Activated T-cell treated with anti-CD3 and anti-CD28 coated beads for 1 hour (primary cell): ENCODE measurements at places on chromosomes 7 and 10.

DNA sequence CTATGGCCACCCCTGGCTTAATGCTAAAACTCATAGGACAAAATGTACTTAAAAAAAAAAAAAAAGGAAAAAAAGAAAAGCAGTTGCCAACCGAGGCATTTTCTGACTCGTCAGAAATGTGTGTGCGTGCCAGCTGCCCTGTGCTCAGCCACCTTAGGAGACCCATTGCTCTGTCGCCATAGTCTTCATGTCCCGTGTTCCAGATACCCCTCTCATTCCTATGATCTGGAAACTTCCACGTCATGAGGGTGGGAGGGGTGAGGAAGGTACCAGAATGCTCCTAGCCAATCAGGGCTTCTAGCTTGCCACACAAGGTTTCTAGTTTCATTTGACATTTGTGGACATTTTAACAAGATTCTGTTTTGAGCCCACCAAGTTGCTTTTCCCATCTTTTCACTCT lies 212.9 kb downstream of the TCF7L2 start:
- DNase-seq = no peak

- DNase-seq = no peak
Observed at GRCh38 chr10:25831080-25831479, 102.9 kb upstream of the MYO3A start.

GRCh38 chr7:80816806-80817205 lies 102.0 kb downstream of the SEMA3C start:
- no peak for DNase-seq

DNA sequence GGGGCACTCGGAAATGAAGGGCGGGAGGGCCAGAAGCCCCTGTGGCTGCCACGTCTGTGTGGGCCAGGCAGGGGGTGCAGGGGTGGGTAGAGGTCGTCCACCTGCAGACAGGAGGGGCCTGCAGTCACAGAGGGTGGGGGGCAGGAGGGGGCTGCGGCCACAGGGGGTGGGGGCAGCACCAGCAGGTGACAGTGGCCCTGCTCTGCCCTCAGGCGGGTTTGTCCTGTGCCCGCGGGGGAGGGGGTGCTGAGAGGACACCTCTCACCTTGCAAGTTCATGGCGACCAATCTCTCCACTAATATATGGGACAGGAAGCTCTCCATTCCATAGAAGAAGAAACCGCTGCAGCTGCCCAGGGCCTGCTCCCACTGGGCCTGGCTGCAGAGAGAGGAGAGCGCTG lies 26.6 kb upstream of the NKX6-2 start:
- no peak for DNase-seq

DNA sequence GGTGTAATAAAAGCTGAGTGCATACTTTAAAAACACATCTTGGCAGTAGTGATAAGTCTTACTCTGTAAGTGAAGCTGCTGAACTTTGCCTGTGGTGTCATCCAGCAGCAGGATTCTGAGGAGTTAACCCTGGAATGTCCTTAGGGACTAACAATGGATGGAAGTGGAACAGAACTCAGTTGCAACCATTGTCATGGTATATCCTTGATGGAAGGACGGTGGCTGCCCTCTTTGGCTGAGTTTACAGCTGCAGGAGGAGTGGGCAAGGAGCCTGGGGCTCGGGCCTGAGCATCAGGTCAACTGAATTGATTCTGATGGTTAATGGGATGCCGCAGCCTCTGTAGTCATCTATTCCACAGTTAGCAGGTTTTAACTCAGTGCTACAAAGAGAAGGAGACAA lies 56.2 kb downstream of the MRC1 start:
- no peak for DNase-seq

- no peak for DNase-seq
Observed at GRCh38 chr10:118851062-118852035, 96.6 kb upstream of the CACUL1 start.

GRCh38 chr10:71569775-71570588 lies 149.6 kb downstream of the C10orf105 start:
- DNase-seq = peak; percentile 79

DNA sequence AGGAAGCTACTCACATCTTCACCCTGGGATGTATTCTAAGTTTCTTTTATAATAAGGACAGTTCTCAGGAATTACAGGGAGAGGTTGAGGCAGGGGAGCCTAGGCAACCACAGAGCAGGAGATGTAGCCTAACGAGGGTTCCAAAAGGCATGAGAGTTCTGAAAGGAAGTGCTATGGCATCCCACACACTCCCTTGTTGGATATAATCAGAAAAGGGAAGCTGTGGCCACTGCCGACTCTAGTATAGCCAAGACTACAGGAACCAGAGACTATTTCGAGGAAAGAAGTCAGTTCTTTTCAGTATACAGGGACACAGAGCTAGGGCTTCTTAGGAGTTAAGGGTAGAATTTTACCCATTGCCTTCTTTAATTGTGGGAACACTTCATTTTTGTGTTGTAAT lies 11.0 kb downstream of the PRR15 start:
- no peak for DNase-seq

DNA sequence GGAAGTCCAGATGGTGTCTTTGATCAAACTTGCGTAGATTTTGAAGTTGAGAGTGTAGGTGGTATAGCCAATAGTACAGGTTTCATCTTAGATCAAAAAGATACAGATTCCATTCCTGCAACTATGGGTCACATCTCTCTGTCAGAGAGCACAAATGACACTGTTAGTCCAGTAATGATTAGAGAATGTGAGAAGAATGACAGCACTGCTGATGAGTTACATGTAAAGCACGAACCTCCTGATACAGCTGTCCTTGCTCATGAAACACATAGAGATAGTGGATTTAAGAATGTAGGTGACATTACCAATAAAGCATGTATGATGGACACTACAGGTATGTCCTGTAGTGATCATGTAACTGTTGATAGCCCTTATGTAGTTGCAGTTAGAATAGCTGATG lies 59.1 kb downstream of the LOXL4 start:
- no peak for DNase-seq

DNA sequence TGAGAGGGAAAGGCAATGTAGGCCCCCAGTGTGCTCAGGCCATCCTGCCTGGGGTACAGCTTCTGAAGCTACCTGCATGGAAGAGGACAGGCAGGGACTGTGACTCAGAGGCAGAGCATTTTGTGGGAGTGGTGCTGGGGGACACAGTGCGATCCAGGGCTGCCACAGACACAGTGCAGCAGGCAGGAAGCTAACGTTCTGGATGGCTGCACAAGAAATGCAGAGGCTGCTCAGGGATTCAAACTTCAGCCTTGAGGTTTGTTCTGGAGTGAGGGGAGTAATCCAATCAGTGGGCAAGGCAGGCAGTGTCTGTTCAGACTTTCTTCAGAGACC lies 648.0 kb upstream of the IGFBP3 start:
- DNase-seq = no peak

- no peak for DNase-seq
Observed at GRCh38 chr10:101888251-101888949, 44.8 kb upstream of the KCNIP2 start.

GRCh38 chr10:34996843-34997242 lies 93.3 kb downstream of the CUL2 start:
- DNase-seq = no peak

GRCh38 chr7:74344786-74345185 lies 55.6 kb downstream of the CLIP2 start:
- DNase-seq = no peak

GRCh38 chr10:68095153-68095552 lies 14.1 kb upstream of the MYPN start:
- DNase-seq = no peak

GRCh38 chr10:102114861-102115618 lies 5.1 kb downstream of the LDB1 start:
- peak; percentile 82 for DNase-seq

DNA sequence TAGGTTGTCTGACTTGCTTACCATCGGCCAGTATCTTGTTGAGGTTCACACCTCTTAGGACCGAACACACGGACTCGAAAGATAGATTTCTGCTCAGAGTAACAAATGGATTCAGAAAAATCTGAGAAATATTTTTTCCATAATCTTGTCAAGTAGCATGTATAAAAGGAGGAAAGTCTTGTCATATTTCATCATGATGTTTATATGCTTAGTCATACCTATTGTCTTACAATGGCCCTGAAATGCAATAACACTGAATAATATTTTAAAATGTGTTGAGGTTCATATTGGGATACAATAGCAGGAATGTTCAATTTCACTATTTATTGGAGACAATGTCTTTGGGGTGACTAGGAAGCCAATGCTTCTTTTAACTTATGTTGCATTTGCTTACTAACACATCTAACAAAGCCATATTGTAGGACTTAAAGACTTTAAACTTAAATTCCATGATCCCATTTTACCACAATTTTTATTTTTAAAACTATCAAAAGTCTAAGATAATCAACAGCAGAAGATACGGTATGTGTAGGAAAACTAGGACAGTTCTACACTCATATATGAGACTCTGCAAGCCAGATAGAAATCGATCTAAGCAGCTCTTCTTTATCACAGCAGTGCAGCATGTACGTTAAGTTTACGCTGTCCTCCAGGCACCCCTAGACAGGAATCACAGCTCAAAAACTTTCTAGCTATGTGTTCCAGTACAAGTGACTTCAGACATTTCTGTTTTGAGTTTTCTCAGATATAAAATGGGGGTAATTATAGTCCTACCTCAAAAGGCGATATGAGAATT lies 135.7 kb upstream of the CAV2 start:
- no peak for DNase-seq

DNA sequence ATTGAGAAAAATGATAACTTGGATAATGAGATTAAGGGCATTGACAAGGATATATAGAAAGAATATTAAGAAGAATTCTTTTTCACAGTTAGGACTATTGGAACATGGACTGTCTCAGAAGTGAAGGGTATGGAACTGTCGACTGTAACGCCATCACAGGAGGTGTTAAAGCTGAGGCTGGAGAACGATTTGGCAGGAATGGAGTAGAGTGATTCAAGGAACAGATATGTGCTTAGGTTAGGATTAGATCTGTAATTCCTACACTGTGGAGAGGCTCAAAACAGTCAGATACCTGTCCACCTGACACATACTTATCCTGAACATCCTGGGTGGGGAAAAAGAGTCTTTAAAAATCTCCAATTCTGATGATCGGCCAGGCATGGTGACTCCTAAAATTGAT lies 30.9 kb downstream of the RHOBTB1 start:
- no peak for DNase-seq

DNA sequence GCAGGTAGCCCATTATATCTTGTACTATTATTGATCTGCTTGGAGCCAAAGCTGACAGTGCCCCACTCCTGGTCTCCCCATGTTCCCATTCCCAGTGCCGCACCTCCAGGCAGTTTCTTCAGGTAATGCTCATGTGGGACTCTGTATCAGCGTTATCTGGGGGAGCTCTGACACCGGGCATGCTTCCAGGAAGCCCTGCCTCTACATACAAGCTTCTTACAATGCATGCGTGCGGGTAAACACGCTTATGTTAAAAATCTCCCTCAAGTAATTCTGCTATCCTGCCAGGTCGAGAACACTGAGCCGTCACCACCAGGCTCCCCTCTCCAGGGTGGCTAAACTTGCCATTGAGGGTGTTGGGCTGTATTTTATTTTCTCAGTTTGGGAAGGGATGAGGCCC lies 61.6 kb upstream of the LBX1 start:
- DNase-seq = no peak

DNA sequence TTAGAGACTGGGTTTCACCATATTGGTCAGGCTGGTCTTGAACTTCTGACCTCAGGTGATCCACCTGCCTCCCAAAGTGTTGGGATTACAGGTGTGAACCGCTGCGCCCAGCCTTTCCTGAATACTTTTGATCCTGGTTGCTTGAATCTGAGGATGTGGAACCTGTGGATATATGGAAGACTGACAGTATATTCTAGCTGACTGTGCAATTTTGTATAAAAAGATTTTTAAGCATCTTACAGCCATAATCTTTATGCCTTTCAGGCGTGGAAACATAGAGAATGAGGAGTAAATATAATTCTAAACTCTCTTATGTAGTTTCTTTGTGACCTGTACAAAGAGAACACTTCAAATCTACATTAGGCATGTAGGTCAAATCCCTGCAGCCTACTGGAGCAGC lies 16.2 kb downstream of the TSPAN14 start:
- no peak for DNase-seq

DNA sequence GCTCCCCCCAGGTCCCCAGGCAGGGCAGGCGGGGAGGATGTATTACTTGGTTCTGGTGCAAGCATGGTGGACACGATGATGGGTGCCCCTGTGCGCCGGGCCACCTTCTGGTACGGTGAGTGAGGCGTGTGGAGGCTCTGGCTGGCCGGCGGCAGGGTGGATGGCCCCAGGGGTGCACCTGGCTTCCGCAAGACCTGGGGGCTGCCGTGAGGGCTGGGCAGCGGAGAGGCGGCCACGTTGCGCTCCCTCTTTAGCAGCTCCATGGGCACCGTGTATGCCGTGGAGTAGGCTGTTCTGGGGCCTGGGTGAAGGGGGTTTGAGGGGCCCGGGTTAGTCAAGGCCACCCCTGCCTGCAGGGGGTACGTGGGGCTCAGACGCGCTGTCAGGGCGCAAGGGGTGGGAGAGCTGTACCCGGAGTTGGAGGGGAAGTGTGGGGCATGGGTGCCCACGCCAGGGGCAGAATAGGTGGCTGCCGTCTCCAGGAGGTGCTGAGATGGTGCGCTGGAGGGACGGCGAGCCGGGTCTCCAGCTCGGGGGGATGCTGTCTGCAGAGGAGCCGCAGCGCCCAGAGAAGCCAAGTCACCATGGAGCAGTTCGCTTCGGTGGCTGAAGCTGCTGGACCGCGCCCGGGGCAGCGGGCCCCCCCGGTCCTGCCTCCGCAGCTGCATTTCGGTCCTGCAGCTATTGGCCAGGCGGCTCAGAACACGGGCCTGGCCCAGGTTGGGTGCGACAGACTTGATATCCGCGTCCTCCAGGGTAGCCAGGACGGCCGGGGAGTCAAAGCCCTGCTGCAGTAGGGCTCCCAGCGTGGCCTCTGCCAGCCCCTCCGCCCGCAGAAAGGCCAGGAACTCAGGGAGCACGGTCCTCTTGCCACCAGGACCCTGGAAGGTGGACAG lies 84.4 kb downstream of the ZRANB1 start:
- DNase-seq = no peak

DNA sequence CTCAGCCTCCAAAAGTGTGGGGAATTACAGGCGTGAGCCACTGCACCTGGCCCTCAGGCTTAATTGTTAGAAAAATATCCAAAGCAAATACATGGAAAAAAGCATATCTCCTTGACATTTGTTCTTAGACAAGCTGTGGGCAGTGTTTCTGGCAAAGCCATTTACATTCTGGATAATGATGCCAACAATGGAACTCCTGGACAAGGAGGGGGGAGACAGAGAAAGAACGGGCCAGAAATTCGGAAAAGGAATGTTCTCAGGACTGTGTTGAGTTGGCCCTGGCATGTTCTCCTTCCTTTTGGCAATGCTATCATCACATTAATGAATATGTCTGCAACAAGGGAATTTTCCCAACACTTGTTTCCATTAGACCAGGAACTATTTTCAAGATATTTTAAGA lies 88.7 kb downstream of the UBE2H start:
- DNase-seq = no peak

- no peak for DNase-seq
Observed at GRCh38 chr10:5442065-5442989, 30.0 kb downstream of the NET1 start.

GRCh38 chr7:103685646-103686045 lies 239.6 kb upstream of the SLC26A5 start:
- no peak for DNase-seq

- no peak for DNase-seq
Observed at GRCh38 chr7:64802699-64803098, 8.5 kb downstream of the ZNF138 start.
